ENCODE measurements at places on chromosomes 11 and 22.
A peak's percentile ranks its signal among the peaks of the same experiment; 100 is the strongest.

DNA sequence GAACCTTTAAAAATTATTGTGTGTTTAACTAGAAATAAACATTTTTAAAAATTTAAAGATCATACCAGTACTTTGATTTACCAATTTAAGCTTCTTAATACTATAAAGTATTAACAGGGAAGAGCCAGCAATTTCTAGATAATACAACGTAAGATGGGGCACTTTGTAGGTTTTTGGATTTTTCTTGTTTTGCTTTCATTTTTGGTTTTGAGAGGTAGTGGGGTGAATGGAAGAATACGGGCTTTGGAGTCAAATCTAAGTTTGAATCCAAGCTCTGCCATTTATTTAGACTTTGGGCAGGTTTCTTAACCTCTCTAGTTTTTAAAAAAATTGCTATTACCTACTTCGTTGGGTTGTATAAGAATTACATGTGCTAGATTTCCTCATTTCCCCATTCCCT is 44.9 kb downstream of the CSTPP1 start:
- DNase-seq, result no peak

DNA sequence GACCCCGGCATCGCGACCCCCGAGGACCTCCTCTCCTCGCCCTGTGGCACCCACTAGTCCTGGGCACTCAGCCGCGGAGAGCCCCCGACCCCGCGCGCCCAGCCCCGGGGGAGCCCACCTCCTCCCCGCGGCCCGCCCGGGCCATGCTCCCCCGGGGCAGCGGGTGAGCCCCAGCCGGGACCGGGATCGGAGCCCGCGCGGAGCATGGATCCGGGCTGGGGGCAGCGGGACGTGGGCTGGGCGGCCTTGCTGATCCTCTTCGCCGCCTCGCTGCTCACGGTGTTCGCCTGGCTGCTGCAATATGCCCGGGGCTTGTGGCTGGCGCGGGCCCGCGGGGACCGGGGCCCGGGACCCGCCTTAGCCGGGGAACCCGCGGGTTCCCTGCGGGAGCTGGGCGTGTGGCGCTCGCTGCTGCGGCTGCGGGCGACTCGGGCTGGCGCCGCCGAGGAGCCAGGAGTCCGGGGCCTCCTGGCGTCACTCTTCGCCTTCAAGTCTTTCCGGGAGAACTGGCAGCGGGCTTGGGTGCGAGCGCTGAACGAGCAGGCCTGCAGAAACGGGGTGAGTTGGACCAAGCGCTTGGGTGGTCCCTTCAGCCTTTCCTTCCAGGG is 498 bp downstream of the C2CD2L start:
- no peak for DNase-seq

DNA sequence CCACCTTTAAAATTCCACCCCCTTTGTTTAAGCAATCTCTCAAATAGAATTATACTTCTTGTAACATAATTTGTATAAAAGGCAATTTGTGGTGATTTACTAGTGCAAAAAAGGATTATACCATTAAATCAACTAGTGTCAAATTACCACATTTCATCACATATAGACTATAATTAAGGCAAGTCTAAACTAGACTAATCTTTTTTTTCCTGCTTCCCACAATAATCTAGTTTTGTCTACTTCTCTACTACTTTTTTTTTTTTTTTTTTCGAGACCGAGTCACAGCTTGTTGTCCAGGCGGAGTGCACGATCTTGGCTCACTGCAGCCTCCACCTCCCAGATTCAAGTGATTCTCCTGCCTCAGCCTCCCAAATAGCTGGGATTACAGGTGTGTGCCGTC is 36.1 kb upstream of the FZD4 start:
- DNase-seq, result no peak

GRCh38 chr11:19723572-19724342 is 11.1 kb downstream of the NAV2 start:
- peak; percentile 30 for DNase-seq

DNA sequence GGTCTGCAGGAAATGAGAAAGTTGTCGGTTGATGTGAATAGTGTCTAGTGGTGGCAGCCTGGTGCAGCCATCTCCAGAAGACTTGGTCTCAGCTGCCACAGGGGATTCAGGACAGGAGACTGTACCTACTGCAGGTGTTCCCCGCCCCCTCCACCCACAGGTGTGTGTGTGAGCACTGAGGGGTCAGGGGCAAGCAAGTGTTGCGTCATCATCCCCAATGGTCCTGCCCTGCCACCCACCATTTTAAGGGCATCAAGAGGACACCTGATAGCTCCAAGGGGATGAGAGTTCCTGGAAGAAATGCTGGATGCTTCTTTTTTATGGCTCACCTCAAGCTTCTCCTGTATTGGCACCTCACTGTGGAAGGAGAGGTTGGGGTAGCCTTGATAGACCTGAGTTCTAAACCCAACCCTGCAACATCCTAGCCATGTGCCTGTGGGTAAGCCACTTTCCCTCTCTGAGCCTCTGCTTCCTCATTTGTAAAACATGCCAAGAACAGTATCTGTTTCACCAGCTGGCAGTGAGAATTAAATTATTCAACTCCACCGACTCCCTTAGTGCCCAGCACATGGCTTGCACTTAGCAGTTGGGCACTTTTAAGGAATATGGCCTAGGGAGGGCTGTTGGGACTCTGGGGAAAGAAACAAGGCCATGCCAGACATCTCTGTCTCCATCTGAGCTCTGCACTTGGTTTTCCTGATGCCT is 6.1 kb downstream of the C11orf91 start:
- no peak for DNase-seq

- no peak for DNase-seq
Observed at GRCh38 chr11:60872961-60873524, 5.7 kb downstream of the ZP1 start.

DNA sequence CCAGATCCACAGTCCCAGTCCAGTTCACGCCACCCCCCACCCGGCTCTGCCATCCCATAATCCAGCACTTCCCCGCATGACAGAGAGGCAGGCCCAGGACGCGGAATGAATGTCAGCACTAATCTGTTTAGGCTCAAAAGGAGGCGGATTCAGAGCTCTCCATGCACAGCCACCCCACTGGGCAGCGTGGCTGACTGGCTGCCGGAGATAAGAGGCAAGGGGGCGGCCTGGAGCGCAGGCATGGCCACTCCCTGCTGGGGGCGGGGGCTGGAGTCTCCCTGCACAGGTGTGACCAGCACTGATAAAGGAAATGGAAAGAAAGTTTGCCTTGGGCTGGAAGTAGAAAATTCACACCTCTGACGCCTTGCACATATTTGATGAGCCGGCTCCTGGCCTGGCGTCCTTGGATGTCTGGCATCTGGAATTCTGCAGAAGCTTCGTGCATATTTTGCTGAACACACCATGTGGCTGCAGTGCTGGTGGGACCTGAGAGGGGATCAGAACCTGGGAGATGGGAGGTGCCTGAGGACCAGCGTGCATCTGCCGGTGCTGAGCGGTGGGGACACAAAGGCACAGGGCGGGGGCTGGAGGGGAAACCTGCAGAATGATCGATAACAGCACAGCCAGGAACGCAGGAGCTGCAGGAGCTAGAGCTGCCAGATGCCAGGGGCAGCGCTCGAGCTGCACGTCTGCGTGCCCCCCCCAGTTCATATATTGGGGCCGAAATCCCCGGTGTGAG is 344.4 kb downstream of the CTTN start:
- peak; percentile 85 for DNase-seq

GRCh38 chr22:19454156-19454555 is 6.6 kb upstream of the C22orf39 start:
- no peak for DNase-seq

GRCh38 chr11:7671347-7672215 is 1.7 kb downstream of the CYB5R2 start:
- DNase-seq, result no peak

- no peak for DNase-seq
Observed at GRCh38 chr11:44140805-44141204, 45.3 kb downstream of the EXT2 start.

DNA sequence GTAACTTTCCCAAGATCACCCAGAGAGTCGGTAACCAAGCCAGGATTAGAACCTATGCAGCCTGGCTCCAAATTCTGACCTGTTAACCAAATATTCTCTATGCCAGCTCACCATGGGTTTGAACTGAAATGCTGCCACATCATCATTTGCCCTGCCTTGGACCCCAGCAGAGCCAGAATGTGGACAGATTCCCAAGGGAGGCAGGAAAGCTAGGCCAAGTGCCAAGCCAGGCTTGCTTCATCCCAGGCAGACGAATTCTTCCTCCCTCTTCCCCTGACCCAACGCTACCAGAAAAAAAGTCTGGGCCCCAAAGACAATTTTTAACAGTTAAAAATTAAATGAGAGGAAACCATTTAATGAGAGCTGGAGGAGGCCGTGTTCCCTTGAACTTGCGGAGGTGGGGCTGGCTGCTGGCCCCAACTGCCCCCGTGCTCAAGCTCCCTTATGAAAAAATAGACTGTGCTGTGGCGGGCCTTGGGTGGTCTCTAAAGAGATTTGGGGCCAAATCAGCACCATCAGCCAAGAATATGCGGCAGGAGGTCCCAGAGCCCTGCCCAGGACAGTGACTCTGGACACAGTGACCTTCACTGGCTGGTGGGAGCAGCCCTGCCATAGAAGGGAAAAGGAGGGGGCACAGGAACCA is 184.1 kb upstream of the SYT13 start:
- no peak for DNase-seq

DNA sequence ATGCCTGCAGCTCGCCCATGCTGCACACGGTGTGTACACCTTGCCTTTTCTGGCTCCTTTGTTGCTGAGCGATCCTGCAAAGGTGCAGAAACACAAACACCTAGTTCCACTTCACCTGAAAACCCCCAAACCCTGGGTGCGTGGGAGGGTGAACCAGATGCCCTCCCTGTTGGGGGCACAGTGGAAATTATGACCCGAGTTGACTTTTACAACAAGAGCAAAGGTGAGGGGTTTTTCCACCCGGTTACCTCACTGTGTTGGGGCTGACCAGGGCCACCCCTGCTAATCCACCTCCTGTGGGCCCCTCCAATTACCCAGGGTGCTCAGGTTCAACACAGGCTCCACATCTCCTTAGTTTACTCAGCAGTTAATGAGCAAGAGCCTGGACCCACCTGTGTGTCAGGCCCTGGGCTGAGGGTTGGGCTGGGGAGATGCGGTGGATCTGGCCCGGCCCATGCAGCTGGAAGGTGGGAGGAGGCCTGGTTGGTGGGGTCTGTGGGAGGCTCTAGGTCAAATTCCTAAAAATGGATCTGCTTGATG is 42.1 kb downstream of the LRRC32 start:
- no peak for DNase-seq

GRCh38 chr11:26227301-26227746 is 104.6 kb upstream of the ANO3 start:
- no peak for DNase-seq

GRCh38 chr11:18706330-18707243 is 8.0 kb downstream of the TMEM86A start:
- no peak for DNase-seq

- DNase-seq, result no peak
Observed at GRCh38 chr11:59418156-59418555, 8.1 kb downstream of the OR5A2 start.

DNA sequence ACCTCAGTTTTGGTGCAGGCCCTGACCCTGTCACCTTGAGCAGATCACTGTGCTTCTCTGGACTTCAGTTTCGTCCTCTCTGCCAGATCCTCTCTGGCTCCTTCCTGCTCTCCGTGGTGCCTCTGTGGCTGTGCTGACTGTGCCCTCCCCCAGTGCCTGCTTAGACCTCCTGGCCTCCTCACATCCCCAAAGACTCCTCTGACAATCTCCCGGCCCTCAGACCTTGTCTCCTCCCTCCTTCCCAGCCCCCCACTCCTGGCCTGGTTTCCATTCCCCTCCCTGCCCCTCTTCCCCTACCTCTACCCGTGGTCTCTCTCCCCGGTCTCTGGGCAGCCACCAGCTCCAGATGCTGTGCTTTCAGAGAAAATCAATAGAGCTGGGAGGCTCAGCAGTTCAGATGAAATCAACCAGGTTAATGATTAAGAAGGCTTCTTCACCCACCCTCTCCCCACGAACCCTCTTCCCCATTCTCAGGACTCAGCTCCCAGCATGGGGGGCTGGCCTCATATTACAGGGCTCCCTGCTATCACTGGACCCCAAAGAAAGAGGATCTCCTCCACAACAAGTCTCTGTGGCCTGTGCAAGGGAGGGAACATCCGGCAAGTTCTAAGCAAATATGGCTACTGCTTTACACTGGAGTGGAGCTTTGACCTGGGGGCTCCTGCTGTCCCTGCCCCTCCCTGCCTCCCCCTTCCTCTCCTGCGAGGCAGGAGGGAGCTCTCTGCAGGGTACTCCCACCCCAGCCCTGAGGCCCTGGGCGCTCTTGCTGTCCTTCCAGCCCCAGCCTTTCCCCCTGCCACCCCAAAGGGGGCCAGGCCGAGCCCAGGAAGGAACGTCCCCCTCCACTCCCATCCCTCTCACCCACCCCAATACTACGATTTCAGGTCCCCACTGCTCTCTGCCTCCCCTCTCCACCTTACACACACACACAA is 8.5 kb downstream of the BACE1-AS start:
- no peak for DNase-seq

GRCh38 chr11:117176186-117176585 is 2.4 kb upstream of the SIDT2 start:
- no peak for DNase-seq

DNA sequence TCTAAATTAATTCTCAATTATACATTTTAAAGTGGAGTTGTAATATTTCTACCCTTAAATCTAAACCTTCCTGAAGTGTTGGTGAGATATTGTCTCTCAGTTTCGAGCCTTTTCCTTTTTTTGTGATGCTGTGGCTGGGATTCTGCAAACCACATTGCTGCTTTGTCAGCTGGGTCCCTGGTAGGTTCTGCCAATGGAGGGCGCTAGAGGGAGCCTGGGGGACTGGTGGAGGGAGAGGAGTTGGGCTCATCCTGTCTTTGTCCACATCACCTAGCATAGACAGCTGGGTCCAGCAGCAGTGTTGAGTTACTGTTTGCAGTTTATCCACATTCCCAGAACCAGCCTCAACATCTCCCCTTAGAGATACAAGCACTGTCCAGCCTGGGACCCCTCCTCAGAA is 41.0 kb downstream of the TRAF6 start:
- DNase-seq, result peak; percentile 60

GRCh38 chr11:35683728-35684339 is 21.3 kb downstream of the TRIM44 start:
- DNase-seq, result no peak

DNA sequence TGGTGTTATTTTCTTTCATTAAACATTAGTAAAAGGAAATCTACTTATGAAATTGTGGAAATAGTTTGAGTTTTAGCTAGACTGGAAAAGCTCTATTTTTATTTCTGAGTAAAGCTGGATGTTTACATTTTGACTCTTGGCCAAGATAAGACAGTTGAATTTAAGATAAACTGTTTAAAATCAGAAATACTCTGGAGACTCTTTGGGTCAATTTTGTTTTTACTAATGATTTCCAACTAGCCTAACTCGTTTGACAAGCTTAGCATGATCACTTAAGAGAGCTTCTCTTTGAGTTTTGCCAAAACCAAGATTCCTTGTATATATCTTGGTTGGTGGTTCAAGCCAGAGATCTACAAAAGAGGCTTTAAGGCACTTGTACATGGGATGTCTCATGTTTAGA is 724.8 kb upstream of the LUZP2 start:
- no peak for DNase-seq

All from ecto neural progenitor cell (in vitro differentiated cells).